Memory B cell (primary cell): ENCODE measurements at places on chromosomes 12 and 14.

- no peak for DNase-seq
These were observed 127.3 kb downstream of the GLT1D1 start for GRCh38 chr12:128980623-128981022.

DNA sequence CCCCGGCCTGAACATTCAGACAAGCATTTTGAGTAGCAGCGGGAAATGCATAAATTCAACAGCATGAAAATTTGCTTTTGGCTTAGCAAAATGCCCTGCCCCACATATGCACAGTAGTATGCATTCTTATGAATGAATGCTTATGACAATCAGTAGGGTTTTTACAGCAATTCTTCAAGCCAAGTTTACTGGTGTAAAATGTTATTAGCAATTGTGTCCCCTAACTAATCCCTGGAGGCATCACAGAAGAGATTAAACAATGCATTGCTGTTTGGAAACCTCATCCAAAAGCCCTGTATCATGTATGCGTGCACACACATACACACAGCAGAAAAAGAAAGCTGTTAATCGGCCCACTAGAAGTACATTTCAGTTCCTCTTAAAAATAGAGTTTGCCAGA lies 406.5 kb downstream of the LRIG3 start:
- DNase-seq = no peak

DNA sequence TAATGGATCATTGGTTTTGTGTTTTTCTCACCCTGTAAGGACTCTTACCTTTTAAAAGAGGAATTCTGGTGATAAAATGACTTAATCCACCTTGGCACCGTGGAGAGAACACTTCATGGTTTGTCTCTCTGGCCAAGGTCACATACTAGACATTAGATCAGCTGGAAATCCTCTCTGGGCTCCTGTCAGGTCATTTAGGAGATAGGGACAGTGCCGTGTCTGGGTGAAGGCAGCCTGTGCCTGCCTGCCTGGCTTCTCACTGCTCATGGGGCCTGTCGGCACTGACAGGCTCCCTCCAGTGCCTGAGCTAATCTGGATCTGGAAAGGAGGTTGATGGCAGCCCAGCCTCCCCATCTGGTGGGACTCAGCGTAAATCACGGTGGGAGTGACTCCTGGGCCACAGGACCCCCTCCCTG lies 5.7 kb downstream of the CRADD start:
- DNase-seq = no peak

- DNase-seq = no peak
These were observed 42.6 kb downstream of the DLK1 start for GRCh38 chr14:100769035-100769939.

DNA sequence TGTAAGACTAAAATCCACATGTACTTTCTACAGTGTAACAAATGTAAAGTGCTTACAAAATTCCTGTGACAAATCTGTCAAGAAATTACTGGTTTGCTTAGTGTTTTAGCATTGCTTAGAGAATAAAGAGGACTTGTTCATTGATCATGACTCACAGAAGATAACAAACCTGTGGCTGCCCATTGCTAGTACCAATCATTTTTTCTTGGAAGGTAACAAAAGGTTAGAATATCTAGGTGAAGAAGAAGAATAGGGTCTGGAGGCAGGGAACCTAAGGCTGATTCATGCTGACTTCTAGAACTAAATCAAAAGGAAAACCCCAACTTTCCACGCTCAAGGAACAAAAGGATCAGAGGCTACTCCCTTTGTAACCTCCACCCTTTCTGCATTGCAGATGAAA lies 232.7 kb upstream of the ABCD2 start:
- DNase-seq = no peak

DNA sequence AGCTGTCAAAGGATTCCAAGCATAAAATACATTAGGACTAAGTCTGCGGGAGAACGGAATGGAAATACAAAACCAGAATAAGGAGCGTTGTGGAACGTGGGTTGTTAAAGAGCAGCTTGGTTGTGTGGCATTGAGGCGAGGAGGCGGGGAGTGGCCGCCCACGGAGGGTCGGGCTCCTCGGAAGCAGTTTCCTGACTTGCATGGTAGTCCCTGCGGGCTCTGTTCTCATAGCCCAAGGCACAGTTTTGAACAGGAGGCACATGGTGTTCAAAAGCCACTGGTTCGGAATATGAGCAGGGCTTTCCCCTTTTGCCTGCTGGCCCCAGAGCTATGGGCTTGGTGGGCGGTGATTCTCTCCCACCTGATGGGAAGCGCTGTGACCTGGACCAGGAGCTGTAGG lies 12.2 kb downstream of the DDX51 start:
- no peak for DNase-seq

DNA sequence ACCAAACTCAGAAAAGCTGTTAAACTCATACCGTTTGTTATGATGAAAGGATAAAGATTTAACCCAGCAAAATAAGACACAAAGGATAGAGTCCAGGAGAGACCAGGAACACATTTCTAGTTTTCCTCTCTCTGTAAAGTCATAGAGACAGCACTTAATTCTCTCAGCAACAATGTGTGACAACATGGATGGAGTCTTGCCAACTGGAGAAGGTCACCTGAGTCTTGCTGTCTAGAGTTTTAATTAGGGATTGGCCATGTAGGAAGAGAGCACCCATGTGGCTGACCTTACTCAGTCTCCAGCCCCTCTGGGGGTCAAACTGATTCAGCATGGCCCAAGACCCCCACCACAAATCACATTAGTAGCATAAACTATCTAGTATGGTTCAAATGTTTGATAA lies 151.0 kb upstream of the ATF7IP start:
- no peak for DNase-seq

- no peak for DNase-seq
These were observed 130.0 kb upstream of the NPAS3 start for GRCh38 chr14:32808644-32809043.
